Astrocyte (in vitro differentiated cells and primary cell): ENCODE measurements at places on chromosomes 3 and 15. TPM values are rescaled to one million over a fixed set of nuclear protein-coding genes. Genes with fewer than 3 reads are reported as not detected.

The PP2D1 gene
- total RNA-seq = not detected in 2 replicates

The SLC15A2 gene
- 0.19 and 0.89 TPM in 2 replicates for total RNA-seq

GRCh38 chr3:145055375-145056076 is 1083.9 kb downstream of the DIPK2A start:
- DNase-seq = no peak

DNA sequence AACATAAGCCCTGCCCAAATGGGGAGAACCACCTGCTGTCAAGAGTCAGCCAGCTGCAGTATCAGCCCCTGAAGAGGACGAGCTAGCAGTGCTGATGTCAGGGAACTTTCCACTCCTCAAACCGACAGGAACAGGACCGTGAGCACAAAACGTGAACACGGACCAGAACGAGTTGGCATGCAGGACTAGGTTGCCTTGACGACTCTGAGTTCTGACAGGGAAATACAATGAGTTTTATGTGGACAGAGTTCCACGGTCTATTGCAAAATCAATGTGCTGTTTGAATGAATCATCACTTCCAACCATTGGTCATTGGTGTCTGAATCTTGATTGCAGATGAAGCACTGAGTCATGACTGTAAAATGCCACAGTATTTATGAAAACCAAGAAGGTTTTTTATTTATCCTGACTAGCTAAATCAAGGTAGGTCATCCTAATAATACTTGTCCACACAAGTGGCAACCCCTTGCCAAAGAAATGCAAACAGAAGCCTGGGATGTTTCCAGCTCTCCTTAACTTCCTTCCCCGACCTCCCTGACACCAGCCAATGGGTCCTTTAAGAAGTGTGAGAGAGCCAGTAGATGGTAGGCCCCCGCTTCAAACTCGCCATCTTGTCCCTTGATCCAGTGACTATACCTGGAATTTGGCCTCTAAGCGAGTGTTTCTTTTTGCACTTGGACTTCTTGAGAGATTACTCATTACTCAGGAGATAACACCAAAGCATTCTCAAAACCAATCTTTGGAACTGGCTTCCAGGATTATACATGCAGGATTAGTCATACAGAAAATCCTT is 119.6 kb downstream of the ASB7 start:
- peak; percentile 100 for DNase-seq

DNA sequence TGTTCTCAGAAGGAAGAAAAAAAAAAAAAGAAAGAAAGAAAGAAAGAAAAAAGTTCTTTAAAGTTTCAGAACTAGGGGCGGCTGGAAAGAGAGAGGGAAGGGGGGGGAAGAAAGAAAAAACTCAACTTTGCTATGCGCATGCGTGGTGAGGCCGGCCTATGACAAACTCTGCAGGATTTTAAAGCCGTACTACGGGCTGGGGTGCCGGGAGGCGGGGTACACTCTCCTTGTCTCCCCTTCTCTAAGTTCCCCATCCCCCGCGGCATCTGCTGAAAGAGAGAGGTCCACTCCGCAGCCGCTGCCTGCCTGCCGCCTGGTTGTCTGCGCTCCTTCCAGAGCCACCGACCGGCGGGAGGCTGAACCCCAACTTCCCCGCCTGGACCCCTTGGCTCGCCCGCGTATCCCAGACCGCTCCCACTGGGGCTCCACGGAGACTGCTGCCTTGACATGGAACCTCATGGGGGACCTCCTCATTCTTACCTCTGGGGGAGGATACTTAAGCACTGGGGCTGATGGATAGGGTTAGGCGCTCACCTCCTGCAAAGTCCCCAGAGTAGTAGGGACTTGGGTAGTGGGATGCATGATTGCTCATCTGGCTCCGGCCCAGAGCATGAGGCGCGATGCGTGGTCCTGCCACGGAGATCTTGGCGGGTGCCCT is 1.4 kb upstream of the WNT5A start:
- DNase-seq = peak; percentile 75

DNA sequence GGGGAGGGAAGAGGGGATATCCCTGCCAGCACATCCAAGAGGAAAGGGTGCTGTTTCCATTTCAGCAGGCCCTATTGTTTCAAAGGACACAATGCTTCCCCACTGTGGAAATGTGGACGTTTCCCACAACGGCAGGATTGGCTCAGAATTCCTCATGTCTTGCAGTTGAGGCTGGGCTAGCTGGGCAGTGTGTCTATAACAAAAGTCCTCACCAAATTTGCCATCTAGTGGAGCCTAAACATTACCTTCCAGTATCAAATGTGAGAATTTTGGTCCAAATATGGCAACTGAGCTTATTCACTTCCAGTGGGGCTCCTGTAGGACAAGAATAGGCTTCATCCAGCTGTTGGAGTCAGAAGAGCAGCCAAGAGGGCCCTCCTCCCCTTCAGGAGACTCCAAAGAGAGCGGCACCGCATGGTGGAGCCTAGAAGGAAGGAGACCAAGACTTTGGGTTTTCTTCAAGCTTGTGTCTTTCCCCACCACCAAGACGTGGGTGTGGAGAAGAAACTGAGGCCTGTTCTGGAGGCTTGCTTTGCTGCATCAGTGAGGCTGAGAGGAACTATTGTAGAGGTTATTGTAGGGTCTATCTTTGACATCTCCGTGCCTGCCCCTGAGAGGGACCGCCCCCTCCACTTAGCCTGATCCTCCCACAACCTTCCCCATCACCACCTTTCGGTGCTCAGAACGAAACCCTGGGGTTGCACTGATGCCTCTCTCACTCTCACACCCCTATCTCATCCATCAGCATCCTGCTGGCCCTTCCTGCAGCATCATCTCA is 45.3 kb upstream of the SLCO2A1 start:
- DNase-seq = no peak

DNA sequence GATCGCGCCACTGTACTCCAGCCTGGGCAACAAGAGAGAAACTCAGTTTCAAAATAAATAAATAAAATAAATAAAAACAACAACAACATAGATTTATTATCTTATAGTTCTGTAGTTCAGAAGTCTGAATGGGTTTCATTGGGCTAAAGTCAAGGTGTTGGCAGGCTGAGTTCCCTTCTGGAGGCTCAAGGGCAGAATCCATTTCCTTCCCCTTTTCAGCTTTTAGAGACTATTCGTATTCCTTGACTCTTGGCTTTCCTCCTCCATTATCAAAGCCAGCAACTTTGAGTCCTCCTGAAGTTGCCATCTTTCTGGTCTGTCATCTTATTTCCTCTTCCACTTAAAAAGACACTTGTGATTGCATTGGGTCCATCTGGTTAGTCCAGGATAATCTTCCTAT is 12.1 kb downstream of the BLM start:
- DNase-seq = no peak

GRCh38 chr3:140207541-140207940 is 272.6 kb downstream of the CLSTN2 start:
- DNase-seq = no peak

DNA sequence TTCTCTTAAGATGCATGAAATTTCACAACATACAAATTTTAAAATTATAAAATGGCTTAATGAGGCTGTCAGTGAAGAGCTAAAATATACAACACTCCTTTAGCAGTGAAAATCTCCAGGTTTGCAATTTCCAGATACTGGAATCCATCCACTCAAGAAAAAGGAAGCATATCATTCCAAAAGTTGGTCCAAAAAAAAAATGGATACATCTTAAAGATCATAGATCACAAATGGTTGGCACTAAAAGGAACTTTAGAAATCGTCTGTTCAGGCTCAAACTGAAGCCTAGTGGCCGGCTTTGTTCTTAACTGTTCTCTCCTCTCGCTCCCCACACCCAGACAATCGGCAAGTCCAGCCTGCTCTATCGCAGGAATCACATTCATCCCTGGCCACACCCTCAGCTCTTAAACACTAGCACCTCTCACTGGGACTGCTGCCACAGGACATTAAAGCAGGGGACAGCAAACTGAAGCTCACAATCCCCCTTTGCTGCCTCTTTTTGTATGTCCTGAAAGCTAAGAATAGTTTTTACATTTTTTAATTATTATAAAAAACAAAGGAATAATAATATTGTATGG is 130.3 kb upstream of the CDIN1 start:
- DNase-seq = no peak

The PGBD4 gene
- 1.4 TPM in 2 replicates for total RNA-seq

DNA sequence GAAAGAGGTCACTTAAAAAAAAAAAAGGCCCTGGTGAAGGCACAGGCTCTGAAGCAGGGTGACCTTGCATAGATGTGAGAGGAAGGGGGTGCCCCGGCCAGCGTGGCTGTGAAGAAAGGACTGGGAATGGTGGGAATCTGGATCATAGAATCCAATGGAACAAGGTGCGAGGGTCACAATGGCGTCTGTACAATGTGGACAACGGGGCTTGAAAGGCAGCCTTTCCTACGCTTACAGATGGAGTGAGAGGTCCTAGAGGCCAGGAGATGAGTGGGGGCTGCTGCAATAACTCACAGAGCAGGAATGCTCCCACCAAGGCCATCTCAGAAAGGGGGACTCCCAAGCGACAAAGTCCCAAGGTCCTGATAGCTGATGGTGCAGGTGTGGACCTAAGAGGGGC is 162.2 kb downstream of the ATP10A start:
- DNase-seq = no peak

DNA sequence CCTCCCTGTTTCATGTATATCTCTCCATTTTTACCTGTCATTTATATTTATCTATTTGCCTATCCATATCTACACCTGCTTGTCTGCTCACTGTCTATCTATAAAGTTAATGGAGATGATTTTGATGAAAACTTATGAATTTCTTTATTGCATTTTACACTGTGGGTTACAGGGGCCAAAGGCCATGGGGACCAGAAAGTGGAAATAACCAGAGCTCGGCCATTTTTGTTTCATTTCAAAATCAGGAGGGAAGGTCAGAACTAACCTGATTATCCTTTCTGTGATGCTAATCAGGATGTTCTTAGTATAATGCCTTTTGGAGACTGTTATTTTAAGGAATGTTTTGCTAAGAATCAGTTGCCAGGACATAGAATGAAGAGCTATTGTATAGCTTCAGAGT is 147.2 kb downstream of the LPP start:
- DNase-seq = no peak

GRCh38 chr3:13401149-13401548 is 19.0 kb downstream of the NUP210 start:
- no peak for DNase-seq

- DNase-seq = no peak
Measured at GRCh38 chr15:25783607-25784540, 79.3 kb downstream of the ATP10A start.

- DNase-seq = no peak
Measured at GRCh38 chr3:58178528-58179234, 32.1 kb downstream of the DNASE1L3 start.

GRCh38 chr15:90570643-90571042 is 40.9 kb downstream of the CRTC3 start:
- no peak for DNase-seq

DNA sequence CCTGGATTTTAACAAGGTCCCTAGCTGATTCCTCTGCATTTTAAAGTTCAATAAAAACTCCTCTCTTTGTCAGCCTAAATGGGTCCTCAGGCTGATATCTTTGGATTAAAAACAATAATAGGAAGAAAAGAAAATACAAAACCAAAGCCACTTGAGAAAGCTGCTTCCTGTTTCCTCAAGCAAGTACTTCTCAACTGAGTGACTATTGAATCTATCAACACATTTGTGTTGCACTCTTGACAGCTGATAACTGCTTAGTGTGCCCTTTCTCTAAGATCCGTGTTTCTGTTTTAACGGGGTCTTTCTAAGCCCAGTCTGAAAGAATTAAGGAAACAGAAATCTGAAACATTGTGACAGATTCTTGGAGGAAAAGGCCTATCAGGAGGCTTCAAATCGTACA is 410.7 kb downstream of the GRM7 start:
- DNase-seq = no peak

DNA sequence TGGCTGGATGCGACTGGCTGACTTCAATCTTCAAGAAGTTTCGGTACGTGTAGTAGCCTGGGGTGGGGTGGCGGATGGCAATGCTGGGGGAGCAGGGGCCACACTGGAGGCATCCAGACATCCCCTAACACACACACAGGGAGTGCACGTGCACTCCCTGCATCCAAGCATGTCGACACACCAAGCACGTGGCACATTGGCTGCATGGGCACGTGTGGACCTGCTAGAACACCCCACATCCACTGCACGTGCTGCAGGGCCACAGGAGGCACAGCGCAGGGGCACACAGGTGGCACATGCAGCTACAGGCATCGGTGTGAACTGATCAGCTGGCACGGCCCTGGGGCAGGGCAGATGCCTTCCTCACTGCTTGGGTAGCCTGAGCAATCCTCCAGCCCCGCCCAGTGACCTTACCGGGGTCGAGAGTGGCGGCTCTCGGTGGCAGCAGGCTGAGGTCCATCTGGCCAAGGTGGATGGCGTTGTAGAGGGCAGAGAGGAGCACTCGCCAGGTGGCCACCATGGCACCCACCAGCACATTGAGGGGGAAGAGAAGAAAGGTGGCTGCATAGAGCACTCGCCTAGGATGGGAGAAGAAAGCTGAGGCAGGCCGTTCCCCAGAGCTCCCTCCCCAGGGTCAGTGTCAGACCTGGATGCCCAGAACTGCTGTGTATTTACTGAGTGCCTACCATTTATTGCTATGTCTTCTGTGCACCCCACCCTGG is 7.5 kb downstream of the ISLR start:
- no peak for DNase-seq
